AG20443 (cell line): ENCODE measurements at places on chromosomes 4 and X.

DNA sequence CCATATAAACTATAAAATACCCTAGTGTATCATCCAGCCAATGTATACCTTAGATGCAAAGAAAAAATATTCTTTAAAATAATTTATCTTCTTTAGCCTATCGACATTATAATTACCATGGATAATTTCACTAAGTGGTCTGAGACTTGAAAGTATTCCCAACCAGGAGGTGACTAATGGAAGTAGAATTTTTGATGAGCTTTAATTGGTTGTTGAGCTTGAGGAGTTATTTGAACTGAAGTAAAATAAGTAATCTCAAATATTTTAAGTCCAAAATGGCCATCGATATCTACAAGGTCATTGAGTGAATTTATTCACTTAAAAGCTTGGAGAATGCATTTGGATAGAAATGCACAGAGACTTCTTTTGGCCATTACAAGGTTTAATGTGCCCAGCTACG lies 436.2 kb downstream of the TLL1 start:
- no peak for DNase-seq

GRCh38 chrX:146906166-146906565 lies 91.6 kb upstream of the CXorf51A start:
- no peak for DNase-seq

- DNase-seq = no peak
These were observed 44.2 kb downstream of the DLG3 start for GRCh38 chrX:70488856-70489255.

- no peak for DNase-seq
These were observed 195.2 kb downstream of the CCNG2 start for GRCh38 chr4:77352192-77352591.

GRCh38 chr4:139901531-139902320 lies 236.1 kb downstream of the MGST2 start:
- DNase-seq = peak; percentile 49

GRCh38 chr4:11404431-11404830 lies 24.3 kb downstream of the HS3ST1 start:
- DNase-seq = no peak

GRCh38 chr4:118845552-118846050 lies 9.7 kb upstream of the SEC24D start:
- no peak for DNase-seq

- DNase-seq = no peak
These were observed 88.0 kb downstream of the ATP11C start for GRCh38 chrX:139844884-139845283.

DNA sequence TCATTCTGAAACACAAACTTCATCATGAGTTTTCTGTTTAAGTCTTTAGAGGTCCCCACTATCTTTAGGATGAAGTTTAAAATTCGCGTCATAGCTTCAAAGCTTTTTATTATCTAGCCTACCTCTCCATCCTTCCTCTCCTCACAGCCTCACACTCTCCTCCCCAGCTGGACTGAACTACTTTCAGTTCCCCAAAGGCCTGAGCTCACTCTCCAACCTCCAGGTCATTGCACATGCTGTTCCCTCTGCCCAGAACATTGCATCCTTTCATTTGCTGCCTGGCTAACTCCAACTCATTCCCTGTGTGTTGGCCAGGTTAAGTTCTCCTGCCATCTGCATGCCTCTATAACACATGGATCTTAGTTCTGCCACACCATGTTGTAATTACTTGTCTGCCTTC lies 2.9 kb upstream of the OTUD5 start:
- no peak for DNase-seq

- peak; percentile 75 for DNase-seq
These were observed 30.1 kb upstream of the BBS7 start for GRCh38 chr4:121900132-121900983.

DNA sequence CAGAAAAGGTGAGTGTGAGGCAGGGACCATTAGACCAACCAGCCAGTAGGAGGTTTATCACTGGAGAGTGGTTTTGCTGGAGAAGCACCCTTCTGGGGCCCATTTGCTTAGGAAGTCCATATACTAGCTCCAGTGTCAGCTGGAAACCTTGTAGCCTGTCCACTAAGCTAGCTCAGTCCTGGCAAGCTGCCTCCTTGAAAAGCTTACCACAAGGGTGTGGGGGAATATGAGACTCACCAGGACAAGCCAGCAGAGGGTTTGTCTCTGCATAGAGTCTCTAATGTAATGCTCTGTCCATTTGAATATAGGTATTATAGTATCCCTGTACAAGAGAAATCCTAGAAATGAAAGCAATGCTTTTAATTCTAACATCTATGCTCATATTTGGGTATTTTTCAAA lies 86.3 kb downstream of the FBXL5 start:
- no peak for DNase-seq

- no peak for DNase-seq
These were observed 109.6 kb upstream of the ANK2 start for GRCh38 chr4:112939901-112940300.

- peak; percentile 86 for DNase-seq
These were observed 177.9 kb downstream of the AFAP1 start for GRCh38 chr4:7761720-7762119.

- no peak for DNase-seq
These were observed 91.6 kb upstream of the H2AZ1 start for GRCh38 chr4:100041646-100042045.

DNA sequence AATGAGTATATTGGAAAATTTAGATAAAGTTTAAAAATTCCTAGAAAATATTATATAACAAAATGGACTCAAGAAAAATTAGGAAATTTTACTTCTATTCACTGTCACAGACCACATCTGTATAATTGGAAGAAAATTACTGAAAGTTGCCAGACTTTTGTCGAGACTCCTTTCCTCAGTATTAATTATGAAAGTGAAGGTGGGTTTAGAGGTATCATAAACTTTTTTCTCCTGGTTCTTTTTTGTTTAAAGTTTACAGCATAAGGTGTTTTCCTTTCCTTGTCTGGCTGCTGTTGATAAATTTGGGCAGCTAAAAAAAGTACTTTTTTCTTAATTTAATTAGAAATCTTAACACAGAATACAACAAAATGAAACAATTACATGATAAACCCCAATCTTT lies 6.7 kb upstream of the TEX13D start:
- no peak for DNase-seq

- no peak for DNase-seq
These were observed 4.9 kb upstream of the ABCG2 start for GRCh38 chr4:88163336-88163735.

DNA sequence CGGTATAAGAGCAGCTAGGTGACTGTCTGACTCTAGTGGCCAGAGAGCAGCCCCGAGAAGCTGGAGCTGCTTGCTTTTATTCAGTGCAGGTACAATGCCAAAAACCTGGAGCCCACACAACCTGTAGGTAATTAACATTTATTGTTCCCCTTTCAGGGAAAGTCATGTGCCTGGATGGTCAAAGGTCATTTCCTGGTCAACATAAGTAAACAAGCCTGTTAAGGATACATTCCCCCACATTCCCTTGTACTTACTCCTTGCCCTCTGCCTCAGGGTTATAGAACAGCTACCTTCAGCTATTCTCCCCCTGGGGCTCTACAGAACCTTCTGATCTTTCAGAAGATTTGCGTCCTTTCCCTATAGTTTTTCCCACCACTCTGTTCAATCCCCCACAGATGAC lies 253.4 kb downstream of the TMA16 start:
- DNase-seq = no peak

- peak; percentile 75 for DNase-seq
These were observed 22.8 kb downstream of the CFAP99 start for GRCh38 chr4:2441393-2442174.

GRCh38 chr4:98193459-98194105 lies 50.3 kb upstream of the STPG2 start:
- no peak for DNase-seq

- no peak for DNase-seq
These were observed 15.0 kb downstream of the C4orf51 start for GRCh38 chr4:145694929-145695328.

DNA sequence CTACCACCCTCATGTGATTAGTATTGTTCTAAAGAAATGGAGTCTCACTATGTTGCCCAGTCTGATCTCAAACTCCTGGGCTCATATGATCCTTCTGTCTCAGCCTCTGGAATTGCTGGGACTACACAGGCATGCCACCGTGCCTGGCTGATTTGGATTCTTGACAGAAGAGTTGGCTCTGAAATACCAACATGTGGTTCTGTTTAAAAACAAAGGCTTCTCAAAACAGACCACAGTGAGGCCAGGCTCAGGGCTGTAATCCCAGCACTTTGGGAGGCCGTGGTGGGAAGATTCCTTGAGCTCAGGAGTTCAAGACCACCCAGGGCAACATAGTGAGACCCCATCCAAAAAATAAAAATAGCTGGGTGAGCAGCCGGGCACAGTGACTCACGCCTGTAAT lies 126.7 kb downstream of the DHRSX start:
- DNase-seq = peak; percentile 72

DNA sequence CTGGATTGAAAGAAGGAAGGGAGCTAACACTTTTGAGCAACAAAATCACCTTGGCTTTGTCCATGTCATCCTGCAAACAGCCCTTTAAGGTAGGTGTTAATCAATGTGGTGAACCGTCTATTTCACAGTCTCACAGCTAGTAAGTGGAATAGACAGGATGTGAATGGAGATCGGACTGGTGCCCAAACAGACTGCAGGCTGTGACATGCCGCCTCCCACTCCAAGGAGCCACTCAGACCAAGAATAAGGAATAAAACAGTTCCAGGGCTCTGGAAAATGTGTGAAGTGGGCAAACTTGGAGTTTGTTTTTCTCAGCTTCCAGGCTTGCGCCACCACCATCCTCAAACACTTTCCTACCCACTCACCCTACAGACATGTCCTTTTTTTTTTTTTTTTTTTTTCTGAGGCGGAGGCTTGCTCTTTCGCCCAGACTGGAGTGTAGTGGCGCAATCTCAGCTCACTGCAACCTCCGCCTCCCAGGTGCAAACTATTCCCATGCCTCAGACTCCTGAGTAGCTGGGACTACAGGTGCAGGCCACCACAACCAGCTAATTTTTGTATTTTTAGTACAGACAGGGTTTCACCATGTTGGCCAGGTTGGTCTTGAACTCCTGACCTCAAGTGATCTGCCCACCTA lies 57.7 kb upstream of the SEC24B start:
- no peak for DNase-seq

DNA sequence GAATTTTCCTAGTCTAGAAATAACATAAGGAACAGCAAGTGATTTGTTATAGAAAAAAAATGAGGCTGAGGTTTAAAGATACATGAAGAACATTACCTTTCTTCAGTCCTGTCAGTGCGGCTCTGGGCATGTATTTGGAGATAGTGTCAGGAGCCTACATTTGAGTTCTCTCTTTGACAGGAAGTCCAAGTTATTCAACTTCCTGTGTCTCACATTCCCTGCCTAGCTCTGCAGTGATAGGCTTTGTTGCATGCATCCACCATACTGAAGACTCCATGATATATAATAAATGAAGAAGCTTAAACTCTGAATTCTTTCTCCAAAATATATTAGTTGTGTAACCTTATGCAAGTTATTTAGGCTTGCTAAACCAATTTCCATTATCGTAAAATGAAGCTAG lies 148.7 kb downstream of the RELL1 start:
- no peak for DNase-seq
